ENCODE measurements at places on chromosomes 12 and 14.

DNA sequence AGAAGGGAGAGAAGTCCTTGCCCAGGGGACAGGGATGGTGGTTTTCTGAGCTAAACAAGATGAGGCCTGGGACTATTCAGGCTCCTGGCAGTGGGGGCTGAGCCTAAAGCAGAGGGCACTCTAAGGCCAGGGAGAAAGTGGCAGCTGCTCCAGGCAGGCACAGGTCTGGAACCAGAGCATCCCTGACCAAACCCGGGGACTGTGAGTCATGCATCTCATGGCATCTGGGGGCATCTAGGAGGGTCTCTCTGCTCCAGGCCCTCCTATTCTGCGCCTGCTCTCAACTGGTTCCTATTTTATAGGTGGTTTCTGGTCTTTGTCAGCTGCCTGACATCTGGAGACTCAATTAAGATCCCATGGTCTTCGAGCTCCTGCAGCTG is 11.6 kb downstream of the KRT7 start:
- no peak for DNase-seq

DNA sequence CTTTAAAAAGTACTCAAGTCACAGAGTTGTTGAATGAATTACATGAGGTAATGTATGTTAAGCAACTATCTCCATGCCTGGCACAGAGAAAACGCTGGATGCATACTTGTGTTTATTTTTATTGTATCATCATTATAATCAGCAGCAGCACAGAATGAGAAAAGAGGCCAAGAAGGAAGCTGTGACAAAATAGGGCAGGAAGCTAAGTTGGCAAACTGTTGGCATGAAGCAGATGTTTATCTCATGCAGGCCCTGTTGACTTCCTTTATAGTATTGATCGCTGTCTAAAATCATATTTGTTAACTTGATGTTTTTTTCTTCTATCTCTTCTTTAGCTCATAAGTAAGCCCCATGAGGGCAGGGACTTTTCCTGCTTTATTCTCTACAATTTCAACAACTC is 466.6 kb downstream of the TRHDE start:
- no peak for DNase-seq

GRCh38 chr12:10220398-10221077 is 7.9 kb downstream of the GABARAPL1 start:
- DNase-seq, result no peak

- DNase-seq, result no peak
Measured at GRCh38 chr12:20057398-20057797, 310.9 kb upstream of the PDE3A start.

DNA sequence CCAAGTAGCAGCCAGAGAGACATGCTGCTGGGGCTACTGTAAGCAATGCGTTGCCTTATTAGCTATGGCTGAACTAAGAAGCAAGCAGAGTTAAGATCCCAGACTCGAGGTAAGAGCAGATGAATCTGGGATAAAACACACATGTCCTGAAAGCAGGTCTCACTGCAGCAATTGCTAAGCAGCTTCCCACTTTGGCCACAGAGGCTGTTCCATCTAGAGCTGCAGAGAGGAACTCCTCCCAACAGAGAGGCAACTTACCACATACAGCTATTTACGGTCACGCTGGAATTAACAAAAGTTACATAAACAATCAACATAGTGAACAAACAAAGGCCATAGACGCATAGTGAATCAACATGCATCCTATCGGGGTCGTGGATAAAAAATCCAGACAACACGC is 90.2 kb downstream of the KSR2 start:
- DNase-seq, result no peak

DNA sequence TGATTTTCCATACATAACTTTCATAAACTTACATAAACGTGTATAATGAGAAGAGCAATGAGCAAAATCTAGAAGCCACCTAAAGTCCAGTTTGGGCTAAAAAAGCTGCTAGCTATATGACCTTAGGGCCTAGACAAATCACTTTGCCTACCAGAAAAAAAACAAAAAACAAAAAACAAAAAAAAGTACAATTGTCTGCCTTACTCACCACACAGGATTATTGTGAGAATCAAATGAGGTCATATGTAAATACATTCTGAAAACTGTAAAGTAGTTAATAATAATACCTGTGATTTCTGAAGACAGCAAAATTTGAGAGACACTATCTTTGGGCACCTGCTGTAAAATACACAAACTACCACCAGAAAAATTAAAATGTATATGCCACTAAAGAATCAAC is 4.2 kb downstream of the ATP2B1 start:
- DNase-seq, result no peak

- no peak for DNase-seq
Measured at GRCh38 chr12:19826980-19827550, 387.8 kb downstream of the AEBP2 start.

DNA sequence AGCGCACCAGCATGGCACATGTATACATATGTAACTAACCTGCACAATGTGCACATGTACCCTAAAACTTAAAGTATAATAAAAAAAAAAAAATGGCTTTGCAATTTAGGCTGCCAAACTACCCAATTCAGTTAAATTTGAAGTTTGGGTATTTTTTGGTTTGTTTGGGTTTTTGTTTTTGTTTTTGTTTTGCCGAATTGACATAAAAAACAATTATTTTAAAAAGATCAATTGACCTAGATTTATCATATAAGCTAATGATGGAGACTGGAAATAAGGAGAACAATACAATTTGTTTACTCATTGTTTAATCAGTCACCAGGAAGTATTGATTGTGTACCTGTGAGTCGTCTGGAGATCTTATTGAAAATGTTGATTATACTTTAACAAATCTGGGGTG is 62.1 kb upstream of the GARIN2 start:
- no peak for DNase-seq

GRCh38 chr12:45388545-45388944 is 172.7 kb downstream of the ANO6 start:
- DNase-seq, result no peak

GRCh38 chr14:64721391-64721791 is 17.2 kb downstream of the PLEKHG3 start:
- no peak for DNase-seq

- no peak for DNase-seq
Measured at GRCh38 chr12:108691998-108692808, 39.1 kb downstream of the CORO1C start.

- no peak for DNase-seq
Measured at GRCh38 chr12:52964556-52965336, 15.8 kb downstream of the KRT18 start.

DNA sequence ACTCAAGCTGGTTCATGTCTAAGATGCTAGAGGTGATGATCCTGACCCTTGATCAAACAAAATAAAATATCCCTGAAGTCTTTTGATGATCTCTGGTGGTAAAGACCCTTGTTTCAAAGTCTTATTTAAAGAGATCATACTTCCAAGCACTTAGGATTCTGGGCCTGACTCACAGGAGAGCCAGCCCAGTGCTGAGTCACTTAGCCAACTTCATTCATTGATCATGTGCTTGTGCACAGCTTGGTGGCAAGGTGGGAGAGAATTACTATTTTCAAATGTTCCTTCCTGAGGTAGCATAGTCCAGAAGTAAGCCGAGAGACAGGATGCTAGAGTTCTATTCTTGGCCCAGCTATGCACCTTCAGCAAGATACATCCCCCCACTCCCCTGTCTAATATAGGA is 40.6 kb downstream of the SCN8A start:
- no peak for DNase-seq

DNA sequence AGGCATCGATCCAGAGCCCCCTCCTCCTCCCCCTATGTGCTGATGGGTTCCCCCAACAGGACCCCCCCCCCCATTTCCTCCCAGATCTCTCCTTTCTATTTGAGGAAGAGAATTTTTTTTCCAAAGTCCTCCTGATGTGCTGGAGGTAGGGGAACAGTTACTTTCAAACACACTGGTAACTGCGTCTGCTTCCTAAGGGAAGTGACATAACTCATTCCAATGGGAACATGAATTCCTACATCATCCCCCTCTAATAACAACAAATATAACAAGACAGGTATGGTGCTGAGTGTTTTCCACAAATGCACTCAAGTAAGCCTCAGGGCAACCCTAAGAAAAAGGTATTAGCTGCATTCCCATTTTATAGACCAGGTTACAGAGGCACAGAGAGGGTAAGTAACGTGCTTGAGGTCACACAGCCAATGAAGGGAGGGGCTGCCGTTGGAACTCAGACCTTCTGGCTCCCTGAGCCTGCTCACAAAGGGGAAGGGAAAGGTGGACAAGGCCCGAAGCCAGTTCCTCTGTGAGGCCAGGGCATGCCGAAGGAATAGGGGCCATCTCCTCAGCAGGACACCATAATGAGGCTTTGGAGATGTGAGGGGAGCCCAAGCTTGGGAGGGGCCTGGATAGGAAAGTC is 121.1 kb upstream of the NCOR2 start:
- DNase-seq, result no peak

DNA sequence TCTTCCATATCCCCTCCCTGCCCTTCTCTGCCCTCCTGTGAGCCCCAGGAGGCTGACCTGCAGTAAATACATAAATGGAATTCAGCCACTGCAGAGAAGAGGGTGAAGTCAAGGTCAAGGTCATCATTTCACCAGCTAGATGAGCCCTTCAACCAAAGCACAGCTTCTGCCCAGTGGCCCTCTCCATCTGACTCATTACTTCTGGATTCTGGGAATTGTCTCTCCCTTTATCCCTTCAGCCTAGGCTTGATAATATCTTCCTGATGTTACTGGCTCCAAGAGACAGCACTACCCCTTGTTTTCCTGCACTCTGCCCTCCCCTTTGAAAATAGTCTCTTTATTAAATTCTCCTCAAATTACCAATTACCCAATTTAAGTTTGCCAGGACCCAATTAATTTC is 64.5 kb downstream of the TTC9 start:
- no peak for DNase-seq

DNA sequence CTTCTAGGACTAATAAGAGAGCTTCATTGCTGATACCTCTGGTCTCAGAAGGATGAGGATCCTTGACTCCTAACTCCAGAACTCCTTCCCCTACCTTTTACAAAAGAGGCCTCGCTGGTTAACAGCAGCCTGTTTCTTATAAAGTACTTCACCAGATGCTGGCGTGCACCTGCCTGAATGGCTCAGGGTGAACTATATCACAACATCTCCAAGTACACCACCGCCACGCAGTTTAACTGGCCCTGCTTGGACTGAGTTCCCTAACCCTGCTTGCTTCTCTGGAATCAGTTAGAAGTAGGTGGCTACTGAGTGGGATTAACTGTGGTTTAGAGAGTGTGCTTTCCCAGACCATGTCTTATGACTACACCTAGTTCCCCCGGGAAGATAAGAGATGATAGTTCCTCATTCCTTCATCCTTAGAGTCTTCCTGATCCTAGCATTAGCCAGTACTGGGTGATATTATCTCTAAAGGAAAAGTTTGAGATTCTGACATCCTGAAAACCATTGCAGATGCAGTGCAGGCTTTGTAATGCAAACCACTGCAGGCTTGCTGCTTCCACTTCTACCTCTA is 3.0 kb downstream of the FOXJ2 start:
- DNase-seq, result no peak

- DNase-seq, result no peak
Measured at GRCh38 chr12:59632408-59632807, 36.6 kb downstream of the SLC16A7 start.

GRCh38 chr12:130568501-130568900 is 147.6 kb downstream of the RIMBP2 start:
- no peak for DNase-seq

DNA sequence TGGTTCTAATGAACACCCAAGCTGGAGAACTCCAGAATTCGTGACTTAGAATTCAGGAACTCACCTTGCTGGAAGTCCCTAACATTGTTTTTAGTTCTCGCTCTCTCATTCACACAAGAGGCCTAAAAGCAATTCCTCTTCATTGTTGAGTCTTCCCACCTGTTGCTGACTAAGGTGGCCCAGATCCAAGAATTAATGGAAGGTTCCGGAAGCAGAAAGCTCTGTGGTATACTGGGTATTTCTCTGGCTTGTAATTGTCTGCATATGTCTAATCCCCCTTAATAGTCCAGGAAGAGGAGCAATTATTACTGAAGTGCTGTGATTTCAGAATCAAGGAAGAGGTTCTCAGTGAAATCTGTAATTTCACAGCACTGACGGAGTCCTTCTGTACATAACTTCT is 31.4 kb downstream of the TMEM233 start:
- no peak for DNase-seq

DNA sequence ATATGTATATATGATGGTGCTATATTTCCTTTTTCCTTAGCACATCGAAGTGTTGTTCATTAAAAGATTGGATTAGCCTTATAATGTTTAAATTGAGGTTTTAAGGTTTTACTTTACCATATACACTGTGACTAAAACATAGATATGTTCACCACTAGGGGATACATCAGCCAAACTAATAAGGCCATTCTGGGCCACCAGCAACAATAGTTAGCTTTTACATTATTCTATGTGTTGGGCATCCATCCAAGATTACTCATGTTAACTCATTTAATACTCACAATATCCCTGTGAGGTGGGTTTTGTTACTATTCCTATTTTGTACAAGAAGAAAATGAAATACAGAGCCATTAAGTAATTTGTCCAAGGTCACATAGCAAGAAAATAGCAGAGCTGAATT is 202.6 kb upstream of the AVPR1A start:
- DNase-seq, result no peak

- no peak for DNase-seq
Measured at GRCh38 chr12:33834672-33835071, 187.6 kb upstream of the ALG10 start.

DNA sequence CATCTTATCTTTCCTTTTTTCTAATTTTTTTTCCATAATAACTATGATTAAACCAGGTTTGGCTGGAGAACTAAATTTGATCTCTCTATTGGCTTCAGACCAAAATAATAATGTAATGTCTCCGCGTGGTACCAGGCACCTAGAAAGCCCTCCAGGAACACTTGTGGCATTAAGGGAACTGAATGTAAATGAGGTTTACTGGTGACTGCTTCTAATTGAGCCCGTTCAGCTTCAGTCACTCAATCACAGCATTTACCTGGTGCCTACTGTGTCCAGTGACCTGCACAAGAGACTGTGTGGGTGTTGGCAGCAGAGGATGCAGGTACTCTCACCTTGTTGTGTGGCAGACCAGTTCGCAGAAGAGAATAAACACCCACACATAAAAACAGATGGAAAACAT is 302.5 kb downstream of the DPF3 start:
- DNase-seq, result no peak

GRCh38 chr12:80792861-80793260 is 76.1 kb downstream of the MYF5 start:
- no peak for DNase-seq

DNA sequence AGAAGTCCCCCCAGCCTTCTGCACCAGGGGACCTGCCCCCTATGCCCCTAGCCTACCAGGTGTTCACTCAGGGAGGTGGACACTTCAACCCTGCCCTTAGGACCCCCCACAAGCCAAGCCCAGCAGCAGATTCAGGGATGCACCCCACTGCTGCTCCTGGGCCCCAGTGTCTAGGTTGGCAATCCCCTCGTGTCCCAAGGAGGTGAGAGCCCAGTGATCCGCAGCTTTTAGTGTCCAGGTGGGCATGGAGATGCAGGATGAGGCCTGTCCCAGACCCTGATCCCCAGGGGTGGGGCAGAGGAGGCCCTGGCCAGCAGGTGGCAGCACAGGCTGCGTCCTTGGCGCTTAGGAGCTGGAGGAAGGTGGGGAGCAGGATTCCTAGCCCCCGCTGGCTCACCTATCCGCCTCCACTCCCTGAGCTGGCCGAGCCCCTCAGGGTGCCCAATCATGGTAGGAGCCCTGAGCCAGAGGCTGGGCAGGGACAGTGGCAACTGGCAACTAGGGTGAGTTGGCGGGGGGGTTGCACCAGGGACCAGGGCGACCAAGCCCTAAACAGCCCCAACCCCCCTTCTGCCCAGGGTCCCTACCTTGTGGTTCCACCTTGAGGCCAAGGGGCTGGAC is 4.1 kb downstream of the CKB start:
- DNase-seq, result peak; percentile 48
